Kidney epithelial cell (primary cell): ENCODE measurements at places on chromosomes 3 and 15. TPM values are rescaled to one million over a fixed set of nuclear protein-coding genes. Genes with fewer than 3 reads are reported as not detected.

DNA sequence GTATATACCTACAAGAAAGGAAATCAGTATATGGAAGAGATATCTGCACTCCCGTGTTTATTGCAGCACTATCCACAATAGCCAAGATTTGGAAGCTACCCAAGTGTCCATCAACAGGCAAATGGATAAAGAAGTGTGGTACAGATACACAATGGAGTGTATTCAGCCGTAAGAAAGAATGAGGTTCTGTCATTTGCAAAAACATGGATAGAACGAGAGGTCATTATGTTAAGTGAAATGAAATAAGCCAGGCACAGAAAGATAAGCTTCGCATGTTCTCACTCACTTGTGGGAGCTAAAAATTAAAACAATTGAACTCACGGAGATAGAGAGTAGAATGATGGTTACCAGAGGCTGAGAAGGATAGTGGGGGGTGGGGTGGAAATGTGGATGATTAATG is 53.1 kb downstream of the FAM81A start:
- DNase-seq = no peak

- DNase-seq = no peak
Measured at GRCh38 chr3:43061101-43061895, 44.6 kb downstream of the POMGNT2 start.

DNA sequence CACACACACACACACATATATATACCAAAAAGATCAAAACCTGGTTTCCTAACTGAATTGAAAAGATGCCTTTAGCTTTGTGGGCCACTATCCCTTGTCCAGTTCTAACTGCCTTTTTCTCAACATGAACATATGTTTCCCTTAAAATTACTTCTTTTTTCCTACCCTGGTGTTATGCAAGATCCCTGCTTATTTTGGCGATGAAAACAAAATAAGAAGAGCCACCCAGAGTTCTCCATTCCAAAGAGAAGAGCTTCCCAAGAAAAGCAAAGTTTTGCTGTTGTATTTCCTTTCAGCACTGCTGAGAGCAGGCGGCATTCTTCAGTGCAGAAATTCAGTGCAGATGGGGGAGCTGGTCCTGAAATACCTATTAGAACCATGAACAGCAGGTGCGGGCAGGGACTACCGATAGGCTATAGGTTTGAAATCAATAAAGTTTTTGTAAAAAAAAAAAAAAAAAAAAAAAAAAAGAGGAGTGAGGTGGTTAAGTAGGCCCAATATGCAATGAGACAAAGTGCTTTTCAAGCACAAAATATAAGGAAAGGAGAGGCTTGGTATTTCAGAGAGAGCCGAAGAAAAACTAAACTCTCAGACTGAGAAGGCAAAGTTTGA is 238.0 kb downstream of the FOXP1 start:
- DNase-seq = no peak

The CEMIP gene
- under 0.01 and 0.07 TPM in 2 replicates for total RNA-seq

DNA sequence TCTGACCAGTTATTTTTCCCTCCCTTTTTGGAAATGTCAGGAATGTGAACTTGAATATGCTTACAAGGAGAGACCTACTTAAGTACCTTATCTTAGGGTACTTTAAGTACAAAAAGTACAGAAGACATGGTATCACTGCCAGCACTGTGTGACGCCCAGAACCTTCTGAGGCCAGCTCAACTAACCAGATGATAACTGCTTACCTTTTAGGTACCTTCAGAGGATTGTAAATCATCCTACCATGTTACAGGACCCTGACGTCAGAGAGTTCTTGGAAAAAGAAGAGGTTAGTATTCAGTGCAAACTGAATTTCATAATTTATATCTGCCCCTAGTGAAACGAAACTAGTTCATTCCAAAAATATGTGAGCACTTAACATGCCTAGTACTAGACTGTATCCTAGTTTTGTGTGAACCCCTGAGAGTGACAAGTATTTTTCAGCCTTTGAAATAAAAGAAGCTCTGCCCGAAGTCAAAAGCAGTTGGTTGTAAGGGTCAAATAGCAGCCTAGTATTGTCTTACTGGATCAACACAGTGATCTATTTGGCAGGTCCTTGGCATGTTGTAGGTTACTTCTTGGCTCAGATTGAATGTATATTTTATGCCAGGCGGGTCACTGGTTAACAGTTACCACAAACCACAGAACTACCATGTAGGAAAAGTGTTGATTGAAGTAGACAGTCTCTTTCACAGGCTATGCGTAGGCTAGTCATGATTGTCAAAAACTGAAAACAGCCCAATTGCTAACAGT is 23.8 kb upstream of the SNX22 start:
- DNase-seq = no peak

DNA sequence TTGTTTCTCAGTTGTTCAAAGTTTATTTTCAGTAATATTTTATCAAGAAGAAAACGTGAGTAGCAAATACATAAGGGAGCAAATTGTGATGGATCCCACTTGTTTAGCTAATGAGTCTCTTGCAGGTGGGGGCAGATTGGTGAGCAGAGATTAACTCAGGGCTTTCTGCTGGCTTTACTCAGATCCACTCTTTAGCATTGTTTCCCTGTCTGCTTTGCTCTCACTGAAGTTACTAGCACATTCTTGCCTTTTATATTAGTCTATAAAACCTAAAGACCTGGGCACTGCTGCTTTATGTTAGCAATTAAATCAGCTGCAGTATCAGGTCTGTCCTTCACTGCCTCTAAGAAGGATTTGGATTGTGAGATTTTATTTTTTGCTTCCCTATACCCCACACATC is 71.5 kb downstream of the STAC start:
- DNase-seq = no peak

GRCh38 chr15:80395616-80396015 is 8.6 kb upstream of the ARNT2 start:
- DNase-seq = no peak

GRCh38 chr15:58229297-58229768 is 91.2 kb downstream of the AQP9 start:
- DNase-seq = no peak

DNA sequence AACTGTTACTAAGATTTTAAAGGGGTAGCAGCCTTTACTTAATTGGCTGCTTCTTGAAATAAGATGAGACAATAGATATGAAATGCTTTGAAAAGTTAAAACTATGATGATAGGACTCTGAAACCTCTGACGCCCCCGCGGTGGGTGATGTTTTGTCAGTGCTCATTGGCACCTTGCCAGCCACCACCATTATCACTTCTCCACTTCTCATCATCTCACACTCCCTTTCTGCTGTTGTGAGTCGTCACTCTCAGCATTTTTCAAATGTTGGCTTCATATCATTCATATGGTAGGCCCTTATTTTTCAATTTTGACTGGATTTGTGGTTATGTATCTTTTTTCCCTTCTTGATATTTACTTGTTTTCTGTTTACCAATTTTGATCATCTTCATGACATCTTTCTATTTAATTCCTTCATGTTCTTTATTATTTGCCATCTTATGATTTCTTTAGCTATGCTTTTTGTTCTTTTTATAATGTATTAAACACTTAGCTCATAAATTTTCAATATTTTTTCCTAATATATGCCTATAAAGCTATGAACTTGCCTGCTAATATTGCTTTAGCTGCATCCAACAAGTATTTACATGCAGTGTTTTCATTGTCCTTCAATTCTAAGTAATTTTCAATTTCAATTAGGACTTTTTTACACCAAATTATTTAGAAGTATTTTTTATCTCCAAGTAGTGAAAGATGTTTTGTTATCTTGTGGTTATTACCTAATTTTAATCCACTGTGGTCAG is 30.3 kb upstream of the SKOR1 start:
- no peak for DNase-seq

The OR4M2 gene
- not detected in 2 replicates for total RNA-seq

The KCNMB3 gene
- total RNA-seq = 0.96 and 1.9 TPM in 2 replicates

- DNase-seq = no peak
Measured at GRCh38 chr3:1723726-1724125, 374.9 kb upstream of the CNTN4 start.

The STRC gene
- under 0.01 and 0.21 TPM in 2 replicates for total RNA-seq

DNA sequence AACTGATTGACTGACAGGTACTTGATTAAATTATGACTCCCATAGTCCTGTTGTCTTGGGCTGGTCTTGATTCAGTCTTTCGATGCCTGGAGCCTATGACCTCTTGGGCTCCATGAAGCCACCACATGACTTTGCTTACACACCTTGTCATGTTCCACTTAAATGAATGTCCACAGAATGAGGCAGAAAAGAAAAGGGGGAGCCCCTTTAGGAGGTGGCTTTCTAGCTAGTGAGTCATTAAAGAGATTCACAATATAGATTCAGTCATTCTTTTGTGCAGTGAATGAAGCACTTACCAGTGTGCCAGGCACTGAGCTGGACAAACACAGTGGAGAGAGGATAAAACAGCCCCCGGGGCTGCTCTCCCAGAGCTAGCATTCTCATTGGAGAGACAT is 17.1 kb downstream of the VIPR1 start:
- no peak for DNase-seq
